ENCODE measurements at places on chromosomes 11 and 22.
A peak's percentile ranks its signal among the peaks of the same experiment; 100 is the strongest.

GRCh38 chr11:6576471-6577373 lies 26.7 kb downstream of the RRP8 start:
- DNase-seq, result peak; percentile 29

DNA sequence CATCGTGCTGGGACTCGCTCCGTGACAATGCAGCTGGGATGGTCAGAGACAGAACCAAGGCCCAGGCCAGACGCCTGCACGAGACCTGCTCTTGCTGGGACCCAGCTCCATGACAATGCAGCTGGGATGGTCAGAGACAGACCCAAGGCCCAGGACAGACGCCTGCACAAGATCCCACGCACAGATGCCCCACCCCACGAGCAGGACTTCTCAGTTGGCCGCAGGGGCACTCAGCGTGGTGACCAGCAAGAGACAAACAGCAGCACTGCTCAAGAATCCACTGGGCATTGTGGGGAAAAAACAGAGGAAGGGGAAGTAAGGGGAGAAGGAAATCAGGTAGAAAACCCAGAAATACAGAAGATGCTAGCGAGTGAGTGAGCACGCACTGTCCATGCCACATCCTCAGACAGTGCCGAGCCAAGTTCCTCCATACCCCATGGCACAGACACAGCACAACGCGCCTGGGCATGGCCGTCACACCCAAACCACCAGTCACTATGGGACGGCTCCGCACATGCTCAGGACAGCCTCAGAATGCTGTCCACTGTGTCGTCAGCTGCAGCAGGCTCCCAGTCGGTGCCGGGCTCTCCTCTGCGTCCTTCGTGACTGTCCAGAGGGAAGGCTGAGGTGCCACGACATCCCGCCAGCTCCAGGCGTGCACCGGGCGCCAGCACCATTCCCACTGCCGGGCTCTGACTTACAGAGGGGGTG lies 44.5 kb downstream of the BRD1 start:
- DNase-seq, result no peak

DNA sequence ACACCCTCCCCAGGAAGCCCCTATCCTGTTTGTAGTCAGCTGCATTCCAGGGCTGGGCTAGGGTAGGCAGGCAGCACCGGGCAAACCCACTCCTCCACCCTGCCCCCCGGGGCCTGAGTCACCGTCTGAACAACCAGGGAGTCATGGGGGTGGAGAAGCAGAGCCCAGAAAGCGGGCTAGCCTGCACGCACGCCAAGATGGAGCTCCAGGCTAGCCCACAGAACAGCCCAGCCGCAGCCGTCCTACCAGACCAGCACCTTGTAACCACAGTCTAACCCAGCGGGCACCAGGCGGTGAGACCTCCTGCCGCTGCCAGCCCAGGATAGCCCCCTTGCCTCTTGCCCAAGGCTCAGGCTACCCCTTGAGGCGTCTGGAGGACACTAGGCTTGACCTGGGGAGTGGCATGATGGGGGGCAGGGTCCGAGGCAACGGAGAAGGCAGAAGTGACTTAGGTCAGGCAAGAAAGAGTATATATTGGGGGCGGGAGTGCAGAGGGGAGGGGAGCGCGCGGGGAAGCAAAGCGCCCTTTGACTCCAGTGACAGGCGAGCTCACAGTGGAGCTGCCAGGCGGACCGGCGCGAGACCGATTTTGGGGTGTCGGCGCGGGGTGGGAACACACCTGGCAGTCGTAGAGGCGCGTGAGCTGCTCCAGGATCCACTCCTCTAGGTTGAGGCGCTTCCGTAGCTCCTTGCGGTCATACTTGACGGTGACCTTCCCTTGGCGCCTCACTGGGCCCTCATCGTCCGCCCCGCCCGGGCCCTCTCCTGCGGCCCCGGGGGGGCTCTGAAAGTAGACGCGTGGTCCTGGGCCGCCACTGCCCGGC lies 734 bp downstream of the PPP1R14B start:
- DNase-seq, result peak; percentile 35

GRCh38 chr11:70112017-70112434 lies 33.9 kb downstream of the ANO1 start:
- DNase-seq, result no peak

GRCh38 chr11:57615308-57615707 lies 17.8 kb downstream of the SERPING1 start:
- no peak for DNase-seq

DNA sequence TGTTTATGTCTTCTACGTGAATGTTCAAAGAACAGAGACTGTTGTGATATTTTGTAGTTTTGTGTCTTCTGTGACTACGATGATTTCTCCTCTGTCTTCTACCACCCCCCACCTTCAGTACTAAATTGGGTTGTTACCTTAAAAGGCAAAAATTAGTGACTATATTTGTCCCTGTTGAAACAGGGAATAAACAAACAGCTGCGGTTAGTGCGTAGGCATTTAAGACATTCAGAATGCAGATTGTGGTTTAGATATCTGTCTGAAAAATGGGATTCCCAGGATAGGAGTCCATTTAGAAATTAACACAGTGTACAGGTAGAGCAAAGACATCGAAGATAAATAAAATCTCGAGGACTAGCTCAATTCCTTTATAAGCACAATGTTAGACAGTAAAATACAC lies 15.6 kb upstream of the ARHGAP42 start:
- DNase-seq, result no peak

DNA sequence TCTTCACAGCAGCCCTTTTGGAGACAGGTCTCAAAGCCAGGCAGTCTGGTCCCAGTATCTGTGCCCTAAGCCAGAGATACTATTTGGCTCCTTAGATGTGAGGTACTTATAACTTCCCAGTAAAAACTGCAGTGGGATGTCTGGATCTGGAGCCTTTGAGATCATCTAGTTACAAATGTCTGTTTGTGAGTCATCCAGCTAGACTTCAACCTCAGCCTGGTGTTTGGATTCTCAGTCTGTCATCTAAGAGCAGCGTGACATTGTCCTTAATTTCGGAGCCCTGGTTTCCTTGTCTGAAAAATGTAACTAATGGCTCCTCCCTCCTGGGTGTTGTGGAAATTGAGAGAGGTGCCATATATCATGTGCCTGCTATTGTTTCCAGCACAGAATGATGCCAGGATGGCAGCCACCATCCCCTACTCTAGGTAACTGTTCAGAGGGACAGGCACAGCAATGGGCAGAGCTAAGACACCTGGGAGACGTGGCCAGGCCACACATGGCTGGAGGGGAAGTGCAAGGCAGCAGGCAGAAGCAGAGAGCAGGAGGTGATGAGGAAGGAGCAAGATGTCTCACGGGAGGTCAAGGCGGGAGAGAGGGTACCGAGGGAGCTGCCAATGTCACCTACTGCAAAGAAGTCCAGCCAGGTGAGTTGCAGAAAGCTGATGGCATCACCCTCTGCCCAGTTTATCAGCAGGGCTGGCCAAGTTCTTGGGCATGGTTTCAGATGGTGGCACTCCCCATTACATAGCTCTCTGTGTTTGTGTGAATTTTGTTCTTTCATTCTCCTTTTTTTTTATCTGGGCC lies 20.6 kb upstream of the ST3GAL4 start:
- no peak for DNase-seq

DNA sequence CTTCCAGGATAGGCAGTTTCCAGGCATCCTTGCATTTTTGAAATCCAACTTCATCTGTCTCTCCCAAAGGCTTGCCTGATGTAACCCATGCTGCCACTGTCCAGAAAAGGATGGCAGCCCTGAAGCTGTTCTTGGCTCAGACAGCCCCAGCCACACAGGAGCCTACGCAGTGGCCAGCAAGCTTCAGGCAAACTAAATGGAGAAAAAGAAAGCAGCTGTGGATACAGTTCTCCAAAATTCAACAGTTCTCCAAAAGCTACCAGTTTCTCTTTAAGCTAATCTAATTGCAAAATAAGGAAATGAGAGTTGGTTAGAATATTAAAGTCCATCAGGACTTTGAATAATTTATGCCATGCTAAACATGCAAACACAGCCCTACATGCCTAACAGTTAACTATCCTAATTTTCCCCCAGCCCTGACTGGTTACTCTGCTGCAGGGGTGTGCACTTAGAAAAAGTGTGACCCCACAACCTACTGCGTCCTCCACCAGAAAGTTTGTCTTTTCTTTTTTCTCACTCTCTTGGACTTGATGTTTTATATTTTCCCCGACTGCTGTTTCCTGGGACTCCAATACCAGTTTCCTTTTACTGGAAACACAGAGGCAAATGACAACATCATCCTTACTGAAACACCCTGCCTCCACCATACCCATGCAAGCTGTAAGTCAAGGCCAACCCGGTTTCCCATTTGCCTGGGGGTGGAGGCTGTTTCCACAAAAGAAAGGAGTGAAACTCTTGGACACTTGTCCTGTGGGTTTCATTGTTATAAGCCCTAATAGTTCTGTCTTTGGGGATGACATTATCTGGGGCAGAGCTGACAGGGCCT lies 69.1 kb upstream of the OR5AN1 start:
- no peak for DNase-seq

GRCh38 chr11:123061403-123062157 lies at the start of gene HSPA8:
TSS of gene HSPA8 (minus strand) at chr11:123062136. CDS start at chr11:123061324, 812 bp downstream.
- DNase-seq, result peak; percentile 57

- DNase-seq, result no peak
Observed at GRCh38 chr11:93757301-93757700, 15.8 kb downstream of the C11orf54 start.

DNA sequence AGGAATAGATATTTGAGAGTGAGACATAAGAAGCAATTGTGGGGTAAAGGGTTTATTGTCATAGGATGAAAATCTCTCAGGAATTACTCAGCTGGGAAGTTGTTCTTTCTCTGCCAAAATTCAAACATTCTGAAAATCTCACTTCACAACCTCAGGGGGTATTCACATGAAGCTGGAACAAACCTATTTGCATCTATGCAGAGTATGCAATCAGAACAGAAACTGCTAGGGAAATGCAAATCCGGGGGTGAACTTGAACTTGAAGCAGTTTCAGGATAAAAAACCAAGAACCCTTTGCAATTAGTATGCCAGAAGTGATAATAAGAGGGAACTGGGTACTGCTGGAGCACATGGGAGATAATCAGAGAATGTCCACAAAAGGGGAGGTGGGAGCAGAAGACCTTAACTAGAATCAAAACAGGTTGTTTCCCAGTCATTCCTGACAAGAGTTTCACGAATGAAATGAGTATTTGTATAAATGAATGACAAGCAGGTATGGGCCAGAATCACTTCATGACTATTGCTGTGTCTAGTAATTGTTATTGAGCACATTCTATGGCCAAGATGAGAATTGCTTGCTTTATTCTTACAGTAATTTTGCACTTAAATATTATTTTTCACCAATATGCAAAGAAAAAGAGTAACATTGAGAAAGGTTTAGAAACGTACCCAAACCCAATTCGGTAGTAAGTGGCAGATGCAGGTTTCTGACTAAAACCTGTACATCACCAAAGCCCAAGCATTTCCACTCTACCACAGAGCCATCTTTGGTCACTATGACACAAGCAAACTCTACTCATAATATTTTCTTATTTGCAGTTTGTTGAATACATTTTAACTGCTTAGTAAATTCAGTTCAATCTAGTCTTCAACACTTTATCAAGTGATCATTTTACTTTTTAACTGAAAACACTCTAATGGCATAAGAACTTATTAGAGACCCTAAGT lies 61.8 kb upstream of the UBASH3B start:
- DNase-seq, result no peak

DNA sequence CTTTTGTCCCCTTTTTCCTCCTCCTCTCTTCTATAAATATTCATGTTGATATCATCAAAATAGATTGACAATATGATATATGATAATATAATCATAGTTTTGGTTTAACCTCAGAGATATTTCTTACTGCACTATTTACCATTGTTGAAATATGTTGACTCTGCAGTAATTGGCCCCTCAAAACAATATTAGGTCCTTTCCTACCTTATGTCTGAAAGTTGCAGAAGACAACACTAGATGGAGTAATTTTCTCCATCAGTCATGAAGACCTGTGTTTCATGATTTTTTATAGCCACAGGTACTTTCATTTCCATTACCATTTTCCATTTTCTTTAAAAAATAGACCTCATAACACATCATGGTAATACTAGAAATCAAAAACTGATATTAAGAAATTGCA lies 284.4 kb downstream of the LUZP2 start:
- DNase-seq, result no peak

DNA sequence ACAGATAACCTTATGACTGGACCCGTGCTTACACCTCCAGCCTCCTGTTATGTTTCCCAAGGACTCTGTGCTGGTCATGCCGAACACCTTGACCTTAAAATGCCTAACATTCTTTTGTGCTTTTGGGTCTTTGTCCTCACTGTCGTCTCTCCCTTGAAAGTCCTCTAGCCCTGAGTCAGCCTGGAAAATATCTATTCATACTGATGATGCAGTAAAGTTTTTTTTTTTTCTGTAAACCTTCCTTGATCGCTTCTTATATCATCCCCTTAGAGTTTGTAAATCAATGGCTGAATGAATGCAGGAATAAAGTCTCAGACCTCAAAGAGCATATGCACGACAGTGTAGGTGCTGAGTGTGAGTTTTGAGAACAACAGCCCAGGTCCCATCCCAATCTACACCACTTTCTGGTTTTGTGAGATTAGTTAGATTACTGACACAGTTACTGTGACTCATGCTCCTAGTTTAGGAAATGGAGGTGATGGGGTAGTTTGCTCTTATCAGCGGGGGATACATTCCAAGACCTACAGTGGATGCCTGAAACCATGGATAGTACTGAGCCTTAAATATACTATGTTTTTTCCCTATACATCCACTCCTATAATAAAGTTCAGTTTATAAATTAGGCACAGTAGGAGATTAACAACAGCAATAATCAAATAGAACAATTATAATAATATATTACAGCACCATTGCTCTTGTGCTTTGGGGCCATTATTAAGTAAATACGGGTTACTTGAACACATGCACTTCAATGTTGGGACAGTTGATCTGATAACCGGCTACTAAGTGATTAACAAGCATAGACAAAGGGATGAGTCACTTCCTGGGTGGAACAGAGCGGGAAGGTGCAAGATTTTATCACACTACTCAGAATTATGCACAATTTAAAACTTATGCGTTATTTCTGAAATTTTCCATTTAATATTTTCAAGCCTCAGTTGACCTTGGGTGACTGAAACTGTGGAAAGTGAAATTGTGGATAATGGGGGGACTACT lies 8.6 kb downstream of the TCN1 start:
- DNase-seq, result peak; percentile 10

DNA sequence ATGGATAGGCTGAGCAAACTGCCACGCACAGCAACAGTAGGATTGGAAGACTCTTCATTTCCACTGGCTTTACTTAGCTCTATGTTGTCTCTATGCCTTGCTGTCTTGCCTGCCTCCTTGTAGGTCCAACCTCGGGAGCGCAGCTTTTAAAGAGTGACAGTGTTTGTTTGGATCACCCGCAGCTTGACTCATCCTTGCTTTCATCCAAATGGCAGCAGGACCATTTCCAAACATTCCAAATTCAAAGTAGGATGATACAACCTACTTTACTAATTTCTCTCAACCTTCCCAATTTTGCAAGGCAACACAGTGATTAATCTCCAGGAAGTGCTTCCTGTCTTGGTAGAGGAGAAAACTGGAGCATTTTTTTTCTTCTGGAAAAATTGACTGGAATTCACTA lies at the start of gene MMP3:
Gene MMP3, minus strand, starts transcription at position 121 of the 400 bp plus-strand sequence. Its CDS starts 63 bp downstream, at position 58.
- DNase-seq, result no peak

GRCh38 chr11:64056213-64056785 lies 20.6 kb downstream of the FLRT1 start:
- no peak for DNase-seq

- no peak for DNase-seq
Observed at GRCh38 chr11:94401773-94402265, 600 bp upstream of the GPR83 start.
